ENCODE measurements at places on chromosomes 11 and 22. TPM values are rescaled to one million over a fixed set of nuclear protein-coding genes. Genes with fewer than 3 reads are reported as not detected.

- H3K4me3 ChIP-seq, result no peak overlapping the region
- H3K27me3 ChIP-seq, result peaks cover 12% of the 10 kb centered on the region
- H3K4me1 ChIP-seq, result no peaks in the 10 kb centered on the region
Measured at GRCh38 chr22:38766076-38766777, 10.4 kb upstream of the SUN2 start.

GRCh38 chr11:2459016-2459725 is 14.4 kb downstream of the KCNQ1 start:
- H3K4me1 ChIP-seq, result no peaks in the 10 kb centered on the region
- no peaks in the 10 kb centered on the region for H3K27me3 ChIP-seq
- H3K4me3 ChIP-seq, result no peak overlapping the region
- no peak for DNase-seq
- no peaks in the 10 kb centered on the region for H3K36me3 ChIP-seq
- H3K27ac ChIP-seq, result no peak overlapping the region

DNA sequence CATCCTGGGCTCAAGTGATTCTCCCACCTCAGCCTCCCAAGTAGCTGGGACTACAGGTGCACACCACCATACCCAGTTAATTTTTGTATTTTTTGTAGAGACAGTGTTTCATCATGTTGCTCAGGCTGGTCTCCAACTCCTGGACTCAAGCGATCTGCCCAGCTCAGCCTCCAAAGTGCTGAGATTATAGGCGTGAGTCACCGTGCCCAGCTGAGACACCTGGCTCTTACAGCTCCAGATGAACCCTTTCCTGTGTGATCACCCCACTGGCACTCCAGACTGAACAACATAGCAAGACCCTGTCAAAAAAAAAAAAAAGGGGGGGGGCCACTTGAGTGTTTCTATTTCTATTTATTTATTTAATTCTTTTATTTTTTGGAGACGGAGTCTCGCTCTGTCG is 1.0 kb upstream of the ADSL start:
- peak overlapping the region; percentile 92 for H3K27ac ChIP-seq
- H3K36me3 ChIP-seq, result no peaks in the 10 kb centered on the region
- DNase-seq, result no peak
- H3K4me3 ChIP-seq, result peak overlapping the region; percentile 91
- H3K27me3 ChIP-seq, result no peaks in the 10 kb centered on the region

DNA sequence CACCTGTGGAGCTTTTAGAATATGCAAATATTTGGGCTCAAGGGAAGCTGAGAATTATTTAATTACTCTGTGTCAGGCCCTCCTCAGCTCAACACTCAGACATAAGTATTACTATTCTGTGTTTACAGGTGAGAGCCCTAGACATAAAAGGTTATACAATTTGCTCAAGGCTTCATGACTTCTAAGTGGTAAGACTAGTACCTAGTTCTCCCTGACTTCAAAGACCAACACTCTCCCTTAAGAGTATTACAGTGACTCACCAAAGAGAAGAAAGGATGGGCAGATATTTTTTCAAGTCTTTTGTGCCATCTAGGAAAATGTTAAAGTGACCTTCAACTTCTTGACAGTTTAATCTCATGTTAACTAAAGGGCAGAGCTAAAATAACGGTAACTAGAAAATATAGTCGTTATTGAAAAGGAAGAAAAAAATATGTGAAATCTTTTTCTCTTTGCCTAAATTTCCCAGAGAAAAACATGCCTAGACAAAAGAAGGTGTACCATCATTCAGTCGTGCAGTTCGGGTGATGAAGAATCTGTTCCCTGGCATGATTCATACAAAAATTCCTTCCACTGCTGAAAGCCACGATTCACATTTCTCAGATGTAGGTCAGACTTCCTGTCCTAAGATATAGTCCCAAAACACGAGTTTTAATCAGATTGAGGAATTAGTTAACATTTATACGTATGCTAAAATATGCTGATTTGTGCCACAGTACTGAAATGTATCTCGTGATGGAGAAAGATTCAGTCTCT is 849.1 kb upstream of the API5 start:
- no peak overlapping the region for H3K4me3 ChIP-seq
- H3K27ac ChIP-seq, result no peak overlapping the region
- no peaks in the 10 kb centered on the region for H3K36me3 ChIP-seq
- H3K27me3 ChIP-seq, result peaks cover 3% of the 10 kb centered on the region

DNA sequence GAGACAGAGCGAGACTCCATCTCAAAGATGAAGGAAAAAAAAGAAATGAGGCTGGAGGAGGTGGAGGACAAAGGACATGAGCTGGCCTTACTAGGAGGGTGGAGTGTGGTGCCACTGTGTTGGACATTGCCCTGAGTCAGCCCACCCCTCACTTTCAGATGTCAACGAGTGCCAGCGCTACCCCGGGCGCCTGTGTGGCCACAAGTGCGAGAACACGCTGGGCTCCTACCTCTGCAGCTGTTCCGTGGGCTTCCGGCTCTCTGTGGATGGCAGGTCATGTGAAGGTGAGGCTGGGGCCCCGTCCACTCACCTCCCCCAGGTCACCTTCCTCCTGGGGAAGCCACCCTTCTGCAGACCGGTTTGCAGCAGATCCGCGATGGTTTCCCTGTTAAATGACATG is 40.6 kb downstream of the FBLN1 start:
- H3K4me1 ChIP-seq, result no peaks in the 10 kb centered on the region
- peaks cover 22% of the 10 kb centered on the region for H3K27me3 ChIP-seq
- no peak overlapping the region for H3K27ac ChIP-seq
- no peaks in the 10 kb centered on the region for H3K36me3 ChIP-seq
- H3K4me3 ChIP-seq, result no peak overlapping the region
- no peak for DNase-seq

- H3K4me3 ChIP-seq, result no peak overlapping the region
- H3K36me3 ChIP-seq, result no peaks in the 10 kb centered on the region
- H3K4me1 ChIP-seq, result peaks cover 6% of the 10 kb centered on the region
- H3K27ac ChIP-seq, result no peak overlapping the region
- H3K27me3 ChIP-seq, result no peaks in the 10 kb centered on the region
Measured at GRCh38 chr11:47496808-47497207, 47.9 kb upstream of the RAPSN start.

- H3K27me3 ChIP-seq, result no peaks in the 10 kb centered on the region
- no peak for DNase-seq
- H3K27ac ChIP-seq, result no peak overlapping the region
- no peak overlapping the region for H3K4me3 ChIP-seq
Measured at GRCh38 chr11:107973641-107974040, 35.1 kb upstream of the CUL5 start.

DNA sequence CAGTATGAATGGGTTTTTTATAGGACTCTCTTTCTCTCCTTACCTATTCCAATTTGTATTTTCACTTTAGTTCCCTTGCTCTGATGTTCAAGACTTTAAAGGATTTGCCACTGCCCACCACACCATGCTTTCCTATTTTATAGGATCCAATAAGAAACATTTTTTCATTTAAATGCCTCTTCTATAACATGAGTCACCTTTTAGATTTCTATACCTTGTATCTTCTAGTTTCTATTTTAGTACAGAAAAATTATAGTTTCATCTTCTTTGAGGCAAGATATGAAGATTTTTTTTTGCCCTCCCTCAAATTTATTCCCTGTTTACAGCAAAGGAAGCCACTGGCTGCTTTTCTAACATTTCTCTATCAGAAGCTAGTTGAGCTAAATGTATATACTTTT is 76.8 kb downstream of the ARFGAP2 start:
- H3K36me3 ChIP-seq, result no peaks in the 10 kb centered on the region
- DNase-seq, result no peak
- no peak overlapping the region for H3K4me3 ChIP-seq
- H3K27ac ChIP-seq, result no peak overlapping the region

DNA sequence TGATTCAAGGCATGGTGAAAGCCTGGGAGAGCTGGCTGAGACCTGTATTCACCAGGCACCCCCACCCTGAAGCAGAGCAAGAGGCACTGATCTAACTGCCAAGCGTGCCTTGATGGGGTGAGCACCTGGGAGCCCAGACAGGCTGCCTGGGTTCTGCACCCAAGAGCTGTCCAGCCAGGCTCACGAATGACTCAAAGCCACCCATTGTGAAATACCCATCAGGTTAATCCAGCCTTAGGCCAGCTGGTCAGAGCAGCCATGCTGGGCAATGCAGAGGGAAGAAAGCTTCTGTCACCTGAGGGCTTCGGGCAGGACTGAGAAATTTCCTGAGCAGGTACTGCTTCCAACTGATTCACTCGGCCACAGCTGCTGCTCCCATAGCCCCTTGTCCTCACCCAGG is 22.1 kb downstream of the THOC5 start:
- no peak overlapping the region for H3K27ac ChIP-seq
- H3K4me1 ChIP-seq, result no peaks in the 10 kb centered on the region
- no peak for DNase-seq
- H3K36me3 ChIP-seq, result peaks cover 100% of the 10 kb centered on the region

- H3K4me1 ChIP-seq, result no peaks in the 10 kb centered on the region
- H3K36me3 ChIP-seq, result no peaks in the 10 kb centered on the region
- no peak for DNase-seq
Measured at GRCh38 chr22:26949193-26949592, 291.8 kb downstream of the MIAT start.

- H3K36me3 ChIP-seq, result no peaks in the 10 kb centered on the region
- H3K27me3 ChIP-seq, result peaks cover 20% of the 10 kb centered on the region
- no peaks in the 10 kb centered on the region for H3K4me1 ChIP-seq
- no peak overlapping the region for H3K4me3 ChIP-seq
- no peak overlapping the region for H3K27ac ChIP-seq
Measured at GRCh38 chr11:119155733-119156492, 7.1 kb downstream of the ABCG4 start.

GRCh38 chr22:27836181-27836580 is 34.6 kb upstream of the MN1 start:
- no peak for DNase-seq
- H3K36me3 ChIP-seq, result peaks cover 6% of the 10 kb centered on the region
- H3K27ac ChIP-seq, result no peak overlapping the region
- no peak overlapping the region for H3K4me3 ChIP-seq
- no peaks in the 10 kb centered on the region for H3K4me1 ChIP-seq

DNA sequence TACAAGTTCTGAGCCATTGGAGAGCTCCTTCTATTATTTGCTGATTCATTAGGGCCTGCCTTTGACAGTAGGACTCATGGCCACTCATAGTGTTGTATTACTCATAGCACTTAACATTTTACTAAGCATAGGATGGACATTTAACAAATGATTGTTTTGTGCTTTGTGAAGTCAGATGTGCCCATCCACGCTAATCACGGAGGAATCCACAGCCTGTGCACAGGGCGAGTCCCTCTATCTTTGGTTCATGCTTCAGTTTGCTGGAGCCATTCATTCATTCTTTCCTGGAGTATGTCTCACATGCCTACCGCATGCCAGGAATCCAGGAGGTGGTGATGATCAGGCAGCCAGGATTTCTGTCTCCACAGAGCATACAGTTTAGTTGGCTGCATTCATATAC is 254.1 kb downstream of the NTM start:
- DNase-seq, result no peak
- no peaks in the 10 kb centered on the region for H3K4me1 ChIP-seq
- H3K27me3 ChIP-seq, result no peaks in the 10 kb centered on the region
- no peak overlapping the region for H3K4me3 ChIP-seq

- peak overlapping the region; percentile 70 for H3K4me3 ChIP-seq
- no peaks in the 10 kb centered on the region for H3K27me3 ChIP-seq
- peak; percentile 59 for DNase-seq
- H3K36me3 ChIP-seq, result no peaks in the 10 kb centered on the region
Measured at GRCh38 chr11:96341211-96342013, 1.6 kb downstream of the MAML2 start.

NTM gene
- 21.6 TPM for total RNA-seq

SMIM38 gene
- total RNA-seq, result 0.09 TPM

OR5M8 gene
- not detected for total RNA-seq

TUB gene
- 5.6 TPM for total RNA-seq

TSPAN18 gene
- 31.4 TPM for total RNA-seq

LINC01488 gene
- not detected for total RNA-seq

CRYAB gene
- 41.5 TPM for total RNA-seq

Measured in left lung (tissue), 14 donors.